ENCODE measurements at places on chromosomes 2 and 18.
A peak's percentile ranks its signal among the peaks of the same experiment; 100 is the strongest.

GRCh38 chr2:225113371-225114015 is 71.2 kb upstream of the DOCK10 start:
- DNase-seq: no peak

DNA sequence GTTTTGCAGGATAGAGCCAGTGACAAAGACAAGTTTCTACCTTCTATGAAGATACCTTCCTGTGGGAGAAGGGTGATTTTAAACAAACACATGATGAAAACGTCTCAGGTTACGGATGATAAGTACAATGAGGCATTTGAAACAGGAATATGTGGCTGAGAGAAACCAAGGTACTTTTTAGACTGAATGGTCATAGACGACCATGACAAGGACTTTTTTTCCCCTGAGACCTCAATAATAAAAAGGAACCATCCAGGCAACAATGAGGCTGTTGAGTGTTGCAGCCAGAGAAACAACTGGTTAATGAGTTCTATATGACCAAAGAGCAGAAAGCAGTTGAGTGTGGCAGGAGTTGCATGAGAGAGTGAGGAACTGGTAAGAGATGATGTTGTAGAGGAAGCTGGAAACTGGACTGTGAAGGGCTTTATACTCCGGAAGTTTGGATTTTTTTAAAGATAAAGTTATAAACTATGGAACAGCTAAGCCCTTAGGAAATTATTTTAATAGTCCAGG is 306.1 kb upstream of the CYRIA start:
- no peak for DNase-seq

DNA sequence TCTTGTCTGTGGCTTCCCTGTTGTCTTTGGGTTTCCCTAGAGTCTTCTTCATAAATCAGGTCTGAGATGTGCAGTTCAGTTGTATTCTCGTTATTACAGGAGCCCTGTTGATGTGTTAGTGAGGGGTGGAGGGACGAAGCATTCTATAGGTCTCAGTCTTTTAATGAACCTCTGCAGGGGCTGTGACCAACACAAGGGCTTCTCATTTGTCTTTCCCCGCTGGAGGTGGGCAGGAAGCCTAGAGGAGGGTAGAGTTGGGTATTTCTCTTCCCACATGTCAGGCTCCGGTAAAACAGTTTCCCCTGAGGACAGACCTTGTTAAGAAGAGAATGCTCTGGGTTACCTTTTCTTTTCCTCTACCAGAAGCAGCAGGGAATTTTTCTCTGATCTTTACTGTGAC is 31.2 kb downstream of the PROC start:
- DNase-seq: no peak

- peak; percentile 60 for DNase-seq
Observed at GRCh38 chr2:96913398-96914202, 43.7 kb upstream of the SEMA4C start.

DNA sequence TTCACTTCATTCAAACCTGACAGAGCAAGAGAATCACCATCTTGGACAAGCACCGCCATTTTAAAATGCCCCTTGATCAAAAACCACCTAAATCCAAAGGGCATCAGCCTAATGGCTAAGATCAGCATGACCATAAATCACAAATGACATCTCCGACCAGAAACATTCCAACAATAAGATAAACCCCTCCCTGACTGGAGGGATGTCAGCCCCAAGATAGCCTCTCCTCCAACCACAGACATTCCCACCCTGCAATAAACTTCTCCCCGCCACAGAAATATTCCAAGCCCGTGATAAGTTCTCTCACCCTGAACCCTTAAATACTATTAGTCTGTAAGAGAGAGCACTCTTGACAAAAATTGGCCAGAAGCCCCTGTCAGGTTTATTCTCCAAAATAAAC is 21.6 kb upstream of the LYPD1 start:
- DNase-seq: no peak

- no peak for DNase-seq
Observed at GRCh38 chr2:101983486-101983885, 8.3 kb upstream of the IL1R2 start.

- DNase-seq: no peak
Observed at GRCh38 chr2:101931402-101931801, 60.4 kb upstream of the IL1R2 start.

DNA sequence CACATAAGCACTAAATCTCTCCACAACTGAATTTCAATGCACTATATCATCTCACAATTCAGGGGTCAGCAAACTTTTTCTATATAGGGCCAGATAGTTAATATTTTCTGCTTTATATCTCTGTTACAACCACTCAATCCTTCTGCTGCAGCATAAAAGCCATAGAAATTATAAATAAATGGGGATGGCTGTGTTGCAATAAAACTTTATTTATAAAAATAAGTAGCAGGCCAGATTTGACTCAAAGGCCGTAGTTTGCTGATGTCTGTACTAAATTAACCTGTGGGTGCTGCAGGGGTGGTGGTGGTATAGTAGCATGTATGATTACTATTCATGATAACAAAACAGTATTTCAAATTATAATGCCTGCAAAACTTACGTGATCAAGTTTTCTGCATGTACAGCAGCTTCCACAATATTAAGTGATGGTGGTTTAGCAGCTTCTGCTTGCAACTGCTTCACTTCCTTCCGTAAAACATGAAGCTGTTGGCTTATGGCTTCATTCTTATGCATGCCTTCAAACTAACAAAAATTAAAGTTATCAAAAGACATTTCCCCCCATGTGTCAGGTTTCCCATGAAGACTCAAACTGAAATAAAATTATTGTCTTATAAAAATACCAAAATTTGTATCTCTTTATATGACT is 64.1 kb downstream of the SIGLEC15 start:
- DNase-seq: no peak

GRCh38 chr2:67667054-67667908 is 270.1 kb downstream of the ETAA1 start:
- DNase-seq: no peak

- DNase-seq: no peak
Observed at GRCh38 chr2:185245216-185245615, 493.4 kb upstream of the FSIP2 start.

DNA sequence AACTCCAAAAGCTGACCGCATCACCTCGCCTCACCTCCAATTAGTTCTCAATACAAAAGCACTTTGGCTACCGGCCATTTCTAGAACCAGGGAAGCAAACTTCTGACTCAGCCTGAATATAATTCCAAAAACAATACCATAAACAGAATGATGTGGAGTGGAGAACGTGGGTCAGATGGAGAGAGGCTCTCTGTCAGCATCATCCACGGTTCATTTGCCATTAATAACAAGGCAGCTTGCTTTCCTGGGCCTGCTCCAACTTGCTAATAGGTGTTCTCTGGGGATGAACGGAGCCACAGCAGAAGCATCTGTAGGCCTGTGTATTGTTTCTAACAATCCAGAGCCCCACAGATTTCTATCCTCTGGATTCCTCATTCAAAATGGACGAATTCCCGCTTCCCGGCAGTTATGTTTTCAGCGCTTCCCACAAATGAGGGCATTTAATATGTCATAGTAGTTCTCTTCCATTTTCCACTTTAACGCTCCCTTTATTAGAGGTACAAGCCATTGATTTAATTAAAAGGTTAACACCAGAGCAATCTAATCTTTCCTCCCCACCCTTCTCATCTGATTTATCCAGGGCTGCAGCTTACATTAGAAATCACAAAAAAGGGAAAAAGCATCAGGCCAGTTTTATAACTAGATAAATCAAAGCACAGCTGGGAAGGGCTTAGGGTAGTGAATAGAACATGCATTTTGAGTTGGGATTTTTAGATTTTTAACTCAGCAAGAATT is 23.2 kb upstream of the CNTNAP5 start:
- DNase-seq: no peak

- no peak for DNase-seq
Observed at GRCh38 chr2:3127710-3128109, 249.9 kb downstream of the EIPR1 start.

DNA sequence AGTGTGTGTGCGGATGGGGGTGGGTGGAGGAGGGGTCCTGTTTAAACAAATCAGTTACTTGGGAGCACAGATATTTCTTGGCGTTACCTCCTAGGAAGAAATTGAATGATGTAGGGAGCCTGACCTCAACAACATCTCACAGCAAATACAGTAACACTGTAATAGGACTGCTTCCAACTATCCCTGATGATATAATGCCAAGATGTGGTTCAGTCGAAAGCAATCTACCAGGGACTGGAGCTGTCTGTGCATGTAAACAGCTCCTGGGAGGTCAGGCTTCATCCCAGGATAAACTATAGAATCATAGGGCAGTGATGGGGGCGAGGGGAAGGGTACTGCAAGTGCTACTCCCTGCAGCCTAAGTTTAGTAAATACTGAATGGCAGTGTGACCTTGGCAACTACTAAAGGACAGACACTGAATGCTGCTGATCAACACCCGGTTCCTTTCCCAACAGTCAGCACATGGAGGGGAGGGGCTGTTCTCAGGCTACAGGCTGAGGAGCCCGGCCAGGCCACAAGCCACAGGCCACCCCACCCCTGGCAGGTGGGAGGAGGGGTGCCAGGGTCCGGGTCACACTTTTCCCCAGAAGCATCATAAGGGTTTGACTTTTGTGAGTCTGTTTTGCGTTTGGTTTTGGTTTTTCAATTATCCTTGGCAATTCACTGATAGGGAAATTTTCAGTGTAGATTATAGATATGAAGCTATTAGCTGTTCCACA is 85.3 kb upstream of the ZNF397 start:
- DNase-seq: no peak

Measured in GM19239 (cell line).